ENCODE measurements at places on chromosomes 5 and 9. TPM values are rescaled to one million over a fixed set of nuclear protein-coding genes. Genes with fewer than 3 reads are reported as not detected.
A peak's percentile ranks its signal among the peaks of the same experiment; 100 is the strongest.

GRCh38 chr5:38598994-38599617, 42.7 kb upstream of the LIFR start:
- DNase-seq: peak; percentile 19

- DNase-seq: no peak
Measured at GRCh38 chr5:6719417-6719816, 6.2 kb downstream of the TENT4A start.

DNA sequence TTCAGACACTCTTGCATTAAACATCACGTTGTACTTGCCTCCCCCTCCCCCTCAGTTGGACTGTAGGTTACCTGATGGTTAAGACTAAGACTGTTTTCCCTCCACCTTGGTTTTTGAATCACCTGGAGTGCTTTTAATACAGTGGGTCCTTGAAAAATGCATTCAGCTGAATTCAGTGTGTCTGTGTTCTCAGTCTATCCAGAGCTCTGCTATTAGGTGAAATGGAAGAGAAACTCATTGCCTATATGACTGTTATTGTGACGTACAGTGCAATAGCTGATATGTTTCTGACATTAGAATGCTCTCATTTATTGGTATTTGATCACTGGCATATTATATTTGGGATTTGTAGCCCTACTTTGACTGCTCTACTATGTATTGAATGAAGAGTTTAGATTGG, 108.5 kb downstream of the F2RL2 start:
- no peak for DNase-seq

DNA sequence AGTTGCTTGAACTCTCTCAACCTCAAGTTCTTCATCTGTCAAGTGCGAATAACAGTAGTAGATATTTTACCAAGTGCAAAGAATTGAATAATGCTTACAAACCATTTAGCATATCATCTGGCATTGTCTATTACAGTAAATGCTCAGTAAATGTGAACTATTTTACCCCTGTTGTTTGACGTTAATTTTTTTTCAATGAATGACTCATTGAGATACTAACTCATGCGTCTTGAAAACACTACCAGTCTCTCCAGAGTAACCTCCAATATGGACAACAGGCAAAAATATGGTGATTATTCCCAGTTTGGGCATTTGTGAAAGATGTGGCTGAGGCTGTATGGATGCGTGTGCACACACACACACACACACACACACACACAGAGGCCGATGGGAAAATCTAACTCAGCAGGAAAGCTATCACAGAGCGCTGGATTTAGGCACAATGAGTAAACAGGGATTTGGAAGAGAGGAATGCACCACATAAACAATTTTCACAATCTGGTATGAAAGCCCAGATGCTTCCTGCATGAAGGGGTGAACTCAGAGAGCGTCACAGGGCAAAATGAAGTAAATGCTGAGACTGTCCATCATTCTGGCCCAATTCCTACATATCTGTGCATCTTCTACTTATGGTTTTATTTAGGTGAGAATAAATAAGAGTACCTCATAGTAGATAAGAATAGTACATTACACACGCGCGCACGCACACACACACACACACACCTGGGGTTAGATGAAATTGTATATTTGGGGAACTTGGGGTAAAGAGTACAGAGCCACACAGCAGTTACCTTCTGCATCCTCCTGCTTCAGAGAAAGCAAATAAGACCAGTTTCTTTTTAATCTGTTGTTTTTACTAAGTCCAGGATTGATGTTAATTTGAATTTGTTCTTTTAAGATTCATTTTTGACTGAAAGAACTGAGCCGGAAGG, 128.7 kb downstream of the PALM2AKAP2 start:
- DNase-seq: no peak

GRCh38 chr5:171427318-171428167, 8.1 kb downstream of the FGF18 start:
- no peak for DNase-seq

GRCh38 chr9:81529556-81530193, 159.7 kb downstream of the TLE1 start:
- DNase-seq: no peak

Gene PNPLA7
- 0.14 TPM for total RNA-seq

Gene CLIC3
- 0.55 TPM for total RNA-seq

Gene MAST4
- 2.2 TPM for total RNA-seq

Gene PCDHGB1
- 23.4 TPM for total RNA-seq

Gene BAG1
- 48.2 TPM for total RNA-seq

Gene FOXD4
- 1.4 TPM for total RNA-seq

Measured in SJCRH30 (cell line).